NCI-H2081 (cell line): ENCODE measurements at places on chromosomes 12 and 14.

- DNase-seq, result no peak
Measured at GRCh38 chr12:99287136-99287535, 360.4 kb upstream of the GARIN6 start.

DNA sequence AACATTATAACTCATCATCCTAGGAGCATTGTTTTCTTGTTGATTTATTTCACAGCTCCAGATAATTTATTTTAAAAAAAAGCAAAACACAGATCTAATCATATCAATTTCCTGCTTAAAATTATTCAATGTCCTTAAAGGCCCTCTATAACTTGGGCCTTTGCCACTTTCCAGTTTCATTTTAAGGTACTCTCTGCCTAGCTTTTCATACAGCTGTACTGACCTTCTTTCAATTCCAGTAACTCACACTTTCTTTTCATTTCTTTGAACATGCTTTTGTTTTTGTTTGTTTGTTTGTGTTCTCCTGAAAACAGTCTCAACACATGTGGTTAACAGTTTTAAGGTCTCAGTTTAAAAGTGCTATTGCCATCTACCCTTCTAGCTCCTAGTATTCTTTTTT lies 281.9 kb downstream of the ACSS3 start:
- DNase-seq, result no peak

DNA sequence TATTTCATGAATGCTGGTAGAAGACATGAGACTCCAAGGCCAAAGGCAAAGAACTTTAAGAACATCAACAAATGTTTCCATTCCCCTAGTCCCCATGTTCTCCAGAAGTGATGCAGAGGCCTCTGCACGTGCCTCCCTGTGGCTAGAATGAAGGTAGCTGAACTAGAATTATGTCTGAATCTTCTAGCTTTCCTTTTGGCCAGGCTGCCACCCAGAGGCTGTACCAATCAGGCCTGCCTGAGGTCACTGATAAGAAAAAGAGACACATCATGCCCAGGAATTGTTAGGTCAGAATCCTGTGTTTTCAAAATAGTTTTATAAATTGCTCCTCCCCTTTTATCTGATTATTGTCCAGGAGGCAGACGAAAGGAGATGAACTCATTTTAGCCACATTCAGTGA lies 188.0 kb upstream of the SLC16A7 start:
- DNase-seq, result no peak

GRCh38 chr12:49244176-49244575 lies 20.7 kb upstream of the TUBA1C start:
- DNase-seq, result no peak

- DNase-seq, result no peak
Measured at GRCh38 chr14:68703093-68703492, 89.8 kb downstream of the ZFP36L1 start.

DNA sequence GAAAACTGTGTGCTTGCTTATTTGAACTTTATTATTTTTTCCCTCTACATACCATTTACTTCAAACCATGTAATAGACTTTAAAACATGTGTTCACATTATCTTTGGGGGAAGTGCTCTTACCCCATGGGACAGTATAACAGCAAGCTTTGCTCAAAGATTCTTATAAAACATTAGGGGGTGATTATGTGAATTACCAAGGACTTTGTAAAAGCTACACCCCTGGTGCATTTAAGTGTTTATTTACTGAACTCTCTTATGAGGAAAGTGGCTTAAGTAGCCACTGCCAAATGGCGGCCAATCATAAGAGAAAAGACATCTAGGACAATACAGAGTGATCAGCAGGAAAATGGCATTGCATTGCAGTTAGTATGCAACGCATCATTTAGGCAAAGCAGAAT lies 70.3 kb downstream of the CAPZA3 start:
- DNase-seq, result no peak

- DNase-seq, result no peak
Measured at GRCh38 chr14:104584557-104584956, 5.0 kb downstream of the C14orf180 start.
